ENCODE measurements at places on chromosomes 6 and 20.

DNA sequence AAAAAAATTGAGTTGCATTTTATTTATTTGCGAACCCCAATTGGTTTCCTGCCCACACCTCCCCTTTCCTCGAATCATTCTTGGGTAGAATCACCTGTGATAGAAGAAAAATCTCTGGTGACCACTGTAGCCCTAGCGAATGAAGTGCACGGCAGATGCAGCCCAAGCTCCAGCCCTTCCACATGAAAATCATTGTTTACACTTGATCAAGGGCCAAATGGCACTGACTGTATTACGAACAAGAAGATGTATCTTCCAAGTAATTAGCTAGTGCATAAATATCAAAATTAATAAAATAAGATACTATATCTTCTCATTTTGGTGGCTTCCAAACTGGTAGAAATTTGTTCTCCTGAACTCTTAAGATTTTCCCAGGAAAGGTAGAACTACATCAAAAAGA, 93.4 kb upstream of the ARID1B start:
- DNase-seq = no peak

GRCh38 chr6:91523511-91523910, 936.6 kb upstream of the MAP3K7 start:
- DNase-seq = no peak

DNA sequence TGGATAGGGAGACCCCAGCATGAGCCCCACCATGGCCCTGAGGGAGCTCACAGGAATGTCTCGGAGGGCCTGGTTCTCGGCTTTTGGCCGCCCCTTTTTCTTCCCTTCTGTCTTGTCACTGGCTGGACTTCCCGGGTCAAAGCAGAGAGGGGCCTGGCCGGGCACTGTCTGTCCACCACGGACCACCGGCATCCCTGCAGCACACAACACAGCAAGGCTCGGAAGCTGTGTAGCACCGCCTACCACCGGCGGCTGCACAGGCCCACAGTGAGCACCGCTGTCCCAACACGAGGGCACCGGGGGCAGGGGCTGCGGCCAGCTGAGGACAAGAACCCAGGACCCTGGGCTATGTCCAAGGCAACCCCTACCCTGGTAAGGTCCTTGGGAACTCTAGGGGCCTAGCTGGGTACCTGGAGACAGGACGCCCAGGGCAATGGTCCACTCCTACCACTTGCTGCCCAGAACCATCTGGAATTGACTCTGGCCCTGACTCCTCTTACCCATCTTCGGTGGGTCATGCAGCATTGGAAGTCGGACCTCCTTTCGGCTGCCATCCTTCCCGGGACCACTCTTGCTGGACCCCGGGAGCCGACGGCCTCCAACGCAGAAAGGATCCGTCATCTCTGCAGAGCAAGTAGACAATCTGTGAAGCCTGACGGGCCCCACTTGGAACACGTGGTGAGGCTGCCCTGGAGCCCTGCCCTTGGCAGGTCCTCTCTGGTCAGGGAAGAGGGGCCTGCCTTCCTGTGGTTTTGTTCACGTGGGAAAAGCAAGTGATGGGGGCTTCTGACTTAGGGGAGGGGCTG, 2.2 kb downstream of the ZNF512B start:
- no peak for DNase-seq

DNA sequence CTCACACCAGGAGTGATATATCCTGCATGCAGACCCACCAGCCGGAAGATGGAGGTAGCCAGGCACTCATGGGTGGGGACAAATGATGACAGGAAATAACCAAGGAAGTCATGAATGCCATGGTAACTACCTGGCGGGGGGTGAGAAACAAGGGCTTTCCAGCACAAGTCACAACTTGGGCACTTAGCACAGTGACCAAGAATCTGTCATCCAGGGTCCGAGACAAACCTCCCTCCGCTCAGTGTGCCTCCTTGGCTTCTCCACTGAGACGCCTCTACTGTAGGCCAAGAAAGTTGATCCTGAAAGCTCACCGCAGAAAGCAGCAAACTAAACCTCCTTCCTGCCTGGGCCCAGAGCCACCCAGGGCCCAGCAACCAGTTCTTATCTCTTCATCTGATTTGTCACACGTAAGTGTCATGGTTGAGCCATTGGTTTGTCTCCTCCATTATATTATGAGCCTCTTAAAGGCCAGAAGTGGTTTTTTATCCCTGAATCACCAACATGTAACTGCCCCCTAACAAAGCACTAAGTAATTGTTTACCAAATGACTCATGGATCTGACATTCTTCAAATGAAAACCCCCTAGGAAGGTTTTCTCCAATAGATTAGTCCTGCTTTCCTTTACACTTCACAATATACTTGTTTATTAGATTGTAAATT, 84.3 kb upstream of the TAB2 start:
- DNase-seq = no peak

GRCh38 chr6:122652431-122652830, 42.2 kb downstream of the PKIB start:
- no peak for DNase-seq

DNA sequence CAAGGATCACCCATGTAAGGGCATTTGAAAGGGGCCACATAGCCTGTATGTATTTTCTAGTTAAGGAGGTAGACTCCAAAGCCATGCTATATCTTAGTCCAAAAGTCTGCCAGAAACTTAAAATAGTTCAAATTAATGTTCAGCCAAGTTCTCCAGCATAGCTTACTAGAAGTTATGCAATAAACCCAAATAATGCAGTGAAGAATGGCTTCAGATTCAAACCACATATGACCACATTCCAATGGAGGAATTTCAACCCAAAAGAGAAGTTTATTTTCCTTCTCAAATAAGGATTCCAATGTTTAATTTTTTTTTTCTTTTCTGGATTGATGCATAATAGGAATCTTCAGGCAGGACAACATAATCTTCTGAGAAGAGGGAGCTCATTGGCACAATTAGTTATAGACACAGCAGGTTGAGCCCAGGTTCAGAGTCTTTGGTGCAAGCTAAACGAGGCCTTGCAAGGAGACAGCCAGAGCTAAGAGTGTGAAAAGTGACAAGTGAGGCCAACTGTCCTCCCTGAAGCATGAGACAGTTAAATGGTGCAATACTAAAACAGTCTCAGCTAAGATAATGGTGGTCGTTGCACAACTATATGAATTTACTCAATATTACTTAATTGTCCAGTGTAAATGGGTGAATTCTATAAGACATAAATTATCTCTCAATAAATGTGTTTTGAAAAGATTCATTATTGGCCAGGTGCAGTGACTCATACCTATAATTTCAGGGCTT, 598.8 kb upstream of the CDH4 start:
- no peak for DNase-seq

DNA sequence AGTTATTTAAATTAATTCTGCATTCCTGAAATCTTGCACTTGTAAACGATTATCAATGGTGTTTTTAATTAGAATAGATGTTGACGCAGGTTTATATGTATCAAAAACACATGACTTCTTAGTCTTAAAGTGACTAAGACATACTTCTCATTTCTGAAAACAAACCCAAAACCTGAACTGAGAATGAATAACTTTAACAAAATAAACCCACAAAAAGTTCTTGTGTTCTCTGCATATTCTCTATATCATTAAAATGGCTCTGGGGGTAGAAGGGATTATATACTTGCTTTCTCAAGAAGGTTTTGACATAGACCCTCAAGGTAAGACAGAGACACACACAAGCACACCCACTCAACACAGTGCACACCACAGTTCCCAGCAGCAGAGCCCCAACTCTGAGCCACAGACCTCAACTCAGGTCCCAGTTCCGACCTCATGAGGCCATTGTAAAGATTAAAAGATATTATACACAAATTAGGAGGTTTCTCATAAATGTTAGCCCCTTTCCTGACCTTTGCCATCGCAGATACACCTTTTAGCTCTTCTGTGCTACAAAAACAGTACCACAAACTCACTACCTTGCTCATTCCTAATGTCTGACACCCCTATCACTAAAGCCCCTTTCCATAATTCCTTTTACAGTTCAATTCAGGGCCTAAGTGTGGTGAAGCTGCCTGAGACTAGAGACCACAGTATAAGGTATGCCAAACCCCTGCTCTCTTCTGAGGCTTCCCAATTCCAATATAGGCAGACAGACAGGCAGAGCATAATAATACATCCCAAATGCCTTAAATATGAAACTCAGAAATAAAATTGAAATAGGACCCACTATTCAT, 267.8 kb downstream of the PTPRK start:
- no peak for DNase-seq

GRCh38 chr6:154882107-154882506, 113.0 kb upstream of the TIAM2 start:
- no peak for DNase-seq

DNA sequence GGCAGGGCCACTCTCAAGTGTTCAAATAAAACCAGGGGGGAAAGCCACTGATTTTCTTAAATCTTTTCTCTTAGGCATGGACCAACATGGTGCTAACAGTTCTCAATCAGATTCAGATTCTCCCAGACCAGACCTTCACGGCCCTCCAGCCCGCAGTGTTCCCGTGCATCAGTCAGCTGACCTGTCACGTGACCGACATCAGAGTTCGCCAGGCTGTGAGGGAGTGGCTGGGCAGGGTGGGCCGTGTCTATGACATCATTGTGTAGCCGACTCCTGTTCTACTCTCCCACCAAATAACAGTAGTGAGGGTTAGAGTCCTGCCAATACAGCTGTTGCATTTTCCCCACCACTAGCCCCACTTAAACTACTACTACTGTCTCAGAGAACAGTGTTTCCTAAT, 41.5 kb upstream of the SMIM28 start:
- DNase-seq = no peak

GRCh38 chr6:144344646-144345045, 59.5 kb downstream of the UTRN start:
- no peak for DNase-seq

DNA sequence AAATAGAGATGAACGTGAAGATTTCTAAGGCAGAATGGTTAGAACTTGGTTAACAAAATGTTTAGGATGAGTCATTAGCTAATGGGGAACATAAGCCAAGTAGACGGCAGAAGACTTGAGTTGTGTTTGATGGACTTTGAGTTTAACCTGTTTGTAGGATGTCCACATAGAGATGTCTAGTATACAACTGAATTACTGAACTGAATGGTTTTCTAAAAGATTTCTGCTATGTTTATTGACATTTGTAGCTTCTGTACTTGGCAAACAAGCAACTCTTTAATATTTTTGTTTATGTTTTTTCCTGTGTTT, 54.5 kb upstream of the DYNLRB1 start:
- no peak for DNase-seq

- DNase-seq = no peak
These were observed 733.8 kb upstream of the FLRT3 start for GRCh38 chr20:15071085-15071808.
